T-helper 9 cell (primary cell): ENCODE measurements at places on chromosomes 4 and X.
A peak's percentile ranks its signal among the peaks of the same experiment; 100 is the strongest.

- DNase-seq = no peak
Observed at GRCh38 chrX:1388651-1389050, 3.3 kb downstream of the SLC25A6 start.

DNA sequence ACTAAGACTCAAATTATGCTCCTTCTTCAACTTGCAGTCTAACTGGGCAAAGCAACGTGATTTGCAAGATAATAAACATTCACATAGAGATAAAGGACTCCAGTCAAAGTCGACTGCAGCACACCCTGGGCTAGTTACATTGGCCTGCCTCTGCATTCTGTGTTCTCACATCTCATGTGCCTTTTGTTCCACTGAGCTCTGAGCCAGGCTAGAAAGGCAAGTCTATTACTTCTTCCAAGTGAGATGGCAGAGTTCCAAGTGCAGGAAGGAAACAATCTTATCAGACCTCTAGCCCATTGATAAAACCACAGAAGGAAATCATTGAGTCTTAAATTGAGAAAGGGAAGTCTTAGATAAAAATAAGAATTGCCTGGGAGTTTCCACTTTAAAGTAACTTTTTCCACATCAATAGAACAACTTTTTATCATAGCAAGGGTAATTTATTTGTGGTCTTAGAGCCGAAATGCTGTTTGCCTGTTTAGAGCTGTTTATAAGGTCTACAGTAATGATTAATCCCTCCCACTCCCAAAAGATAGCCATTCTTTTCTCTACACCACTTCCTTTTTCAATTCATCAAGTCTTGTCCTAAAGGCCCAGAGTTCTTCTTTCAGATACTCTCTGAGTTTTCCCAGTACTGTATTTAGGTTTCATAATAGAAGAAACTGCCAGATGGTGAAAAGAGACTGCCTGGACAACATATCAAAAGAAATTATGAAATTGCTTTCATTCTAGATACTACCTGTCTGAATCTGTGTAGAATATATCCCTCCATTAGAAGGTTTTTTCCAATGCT, 200.2 kb downstream of the GUCY2F start:
- DNase-seq = no peak

DNA sequence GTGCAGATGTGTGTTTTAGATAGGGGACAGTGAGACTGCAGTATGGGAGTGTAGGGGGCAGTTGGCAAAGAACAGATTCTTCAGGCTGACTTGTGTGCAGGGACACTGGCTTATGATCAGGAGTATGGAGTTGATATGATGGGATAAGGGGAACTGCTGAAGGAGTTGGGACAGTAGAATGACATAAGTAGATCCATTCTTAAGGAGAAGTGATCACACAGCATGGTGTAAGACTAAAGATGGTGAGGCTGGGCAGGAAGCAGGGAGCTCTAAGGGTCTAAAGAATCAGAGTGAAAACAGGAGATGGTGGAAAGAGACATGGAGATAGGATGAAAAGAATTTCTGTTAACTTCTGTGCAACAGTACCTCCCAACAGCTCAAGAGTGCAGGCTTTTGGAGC, 70.7 kb downstream of the REELD1 start:
- no peak for DNase-seq

- no peak for DNase-seq
Observed at GRCh38 chr4:40317916-40318658, 17.0 kb upstream of the CHRNA9 start.

GRCh38 chr4:120319046-120319767, 252.6 kb upstream of the MAD2L1 start:
- DNase-seq = no peak

- DNase-seq = no peak
Observed at GRCh38 chr4:176981074-176981473, 188.4 kb upstream of the VEGFC start.

DNA sequence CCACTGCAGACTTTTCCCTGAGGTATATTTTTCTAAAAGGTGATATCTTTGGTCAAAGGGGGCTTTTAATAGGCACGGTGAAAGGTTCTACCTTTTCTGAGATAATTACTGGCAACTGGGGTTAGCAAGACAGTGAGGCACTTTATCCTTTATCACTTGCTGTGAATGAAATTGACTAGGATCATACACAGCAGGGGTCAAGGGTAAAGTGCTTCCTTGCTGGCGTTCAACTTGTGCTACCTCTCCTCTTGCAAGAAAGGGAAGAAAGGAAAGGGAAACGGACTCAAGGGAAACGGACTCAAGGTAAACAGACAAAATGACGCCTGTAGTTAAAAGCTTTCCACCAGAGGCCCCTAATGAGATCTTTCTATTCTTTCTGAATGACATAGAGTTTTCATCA, 78.6 kb upstream of the RAPGEF2 start:
- DNase-seq = no peak

DNA sequence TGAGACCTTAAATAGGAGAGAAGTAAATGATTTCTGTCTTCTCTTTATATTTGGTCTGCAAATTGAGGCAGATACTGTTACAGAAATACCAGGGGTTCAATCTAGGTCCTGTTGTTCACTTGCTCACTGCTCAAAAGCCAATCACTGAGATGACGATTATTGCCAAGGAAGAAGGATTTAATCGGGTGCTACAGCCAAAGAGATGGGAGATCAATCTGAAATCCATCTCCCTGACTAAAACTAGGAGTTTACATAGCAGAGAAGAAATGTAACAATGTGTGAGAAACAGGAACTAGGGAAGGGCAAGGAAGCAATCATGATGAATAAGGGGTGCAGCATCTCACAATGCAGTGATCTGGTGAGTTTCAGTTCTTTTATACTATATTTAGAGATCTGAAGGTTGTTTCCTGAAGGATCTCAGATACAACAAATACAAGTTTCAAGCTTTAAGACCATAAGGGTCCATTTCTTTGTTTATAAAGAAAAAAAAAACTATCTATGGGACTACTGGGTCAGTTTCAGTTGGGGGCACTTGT, 117.9 kb upstream of the FAM9B start:
- DNase-seq = no peak

DNA sequence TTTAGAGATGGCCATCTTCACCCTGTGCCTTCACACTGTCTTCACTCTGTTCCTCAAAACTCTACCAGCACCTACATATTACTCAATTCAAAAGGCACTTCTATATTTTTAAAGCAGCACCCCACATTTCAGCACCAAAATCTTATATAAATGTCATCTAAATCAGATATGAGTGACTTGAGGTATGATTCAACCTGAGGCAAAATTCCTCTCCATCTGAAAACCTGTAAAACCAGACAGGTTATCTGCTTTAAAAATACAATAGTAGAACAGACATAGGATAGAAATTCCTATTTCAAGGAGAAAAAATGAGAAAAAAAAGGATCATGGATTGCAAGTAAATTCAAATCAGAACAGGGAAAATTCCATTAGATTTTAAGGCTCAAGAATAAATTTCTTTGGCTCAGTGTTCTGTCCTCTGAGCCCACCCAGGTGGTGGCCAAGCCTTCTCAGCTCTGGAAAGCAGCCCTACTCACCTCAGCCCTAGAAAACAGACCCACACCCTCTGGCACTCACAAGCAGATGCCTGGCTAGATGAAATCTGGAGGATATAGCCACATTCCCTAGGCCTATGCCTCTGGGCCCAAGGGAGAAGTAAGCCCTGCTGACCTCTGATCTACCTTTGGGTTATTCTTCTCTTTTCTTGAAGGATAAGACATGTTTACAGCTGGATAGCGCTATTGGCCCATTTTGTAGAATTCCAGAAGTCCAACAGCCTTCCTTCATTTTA, 240.4 kb upstream of the ZCCHC13 start:
- DNase-seq = no peak

DNA sequence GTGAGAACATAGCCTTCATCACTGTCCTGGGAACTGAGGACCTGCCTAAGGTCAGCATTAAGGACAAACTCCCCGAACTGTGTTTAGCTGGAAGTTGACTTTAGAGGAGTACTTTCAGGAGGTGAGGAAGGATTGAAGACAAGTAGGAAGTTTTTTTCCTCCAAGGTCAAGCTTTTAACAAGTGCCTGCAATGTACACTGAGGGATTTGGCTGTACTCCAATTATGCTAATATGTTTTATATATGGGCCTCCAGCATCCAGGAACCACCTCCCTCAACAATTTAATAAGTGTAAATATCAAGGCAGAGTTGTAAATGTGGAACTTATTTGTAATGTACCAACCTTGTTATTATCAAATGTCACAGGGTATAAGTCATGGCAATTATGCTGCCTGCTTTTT, 726.2 kb downstream of the RPA4 start:
- DNase-seq = no peak

- DNase-seq = no peak
Observed at GRCh38 chr4:183140911-183141320, 41.9 kb downstream of the WWC2 start.

GRCh38 chr4:187094144-187094543, 370.5 kb upstream of the FAT1 start:
- no peak for DNase-seq

GRCh38 chrX:70128071-70128470, 5.2 kb upstream of the IGBP1 start:
- DNase-seq = no peak

DNA sequence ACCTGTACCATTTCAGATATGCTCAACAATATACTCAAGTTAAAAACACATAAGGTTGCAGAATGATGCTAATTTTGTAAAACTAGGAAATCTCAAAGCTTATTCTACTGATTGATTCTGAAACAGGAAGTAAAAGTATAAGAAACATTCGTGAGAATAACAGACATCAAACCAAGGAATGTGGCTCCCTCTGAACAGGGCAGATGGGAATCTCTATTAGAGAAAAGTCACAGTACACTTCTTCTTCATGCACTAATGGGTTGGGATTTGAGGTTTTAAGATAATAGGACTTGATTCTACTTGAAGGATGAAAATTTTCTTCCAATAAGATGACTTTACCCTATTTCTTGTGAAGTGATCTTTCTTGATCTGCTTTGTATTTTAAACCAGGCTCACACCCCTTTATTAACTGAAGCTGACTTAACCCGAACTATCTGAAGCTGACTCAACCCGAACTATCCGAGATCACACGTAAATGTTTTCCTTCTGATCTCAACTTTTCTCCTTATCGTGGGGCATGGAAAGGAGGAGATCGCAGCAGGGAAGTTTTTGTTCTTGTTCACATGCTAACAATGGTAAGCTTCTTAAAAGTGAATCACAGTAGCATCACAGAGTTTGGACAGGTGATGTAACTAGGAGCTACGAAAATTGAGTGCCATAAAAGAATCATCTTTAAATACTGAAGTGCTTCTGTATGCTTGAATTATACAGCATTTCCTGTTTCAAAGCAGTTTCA, 363.1 kb upstream of the ZFP42 start:
- no peak for DNase-seq

DNA sequence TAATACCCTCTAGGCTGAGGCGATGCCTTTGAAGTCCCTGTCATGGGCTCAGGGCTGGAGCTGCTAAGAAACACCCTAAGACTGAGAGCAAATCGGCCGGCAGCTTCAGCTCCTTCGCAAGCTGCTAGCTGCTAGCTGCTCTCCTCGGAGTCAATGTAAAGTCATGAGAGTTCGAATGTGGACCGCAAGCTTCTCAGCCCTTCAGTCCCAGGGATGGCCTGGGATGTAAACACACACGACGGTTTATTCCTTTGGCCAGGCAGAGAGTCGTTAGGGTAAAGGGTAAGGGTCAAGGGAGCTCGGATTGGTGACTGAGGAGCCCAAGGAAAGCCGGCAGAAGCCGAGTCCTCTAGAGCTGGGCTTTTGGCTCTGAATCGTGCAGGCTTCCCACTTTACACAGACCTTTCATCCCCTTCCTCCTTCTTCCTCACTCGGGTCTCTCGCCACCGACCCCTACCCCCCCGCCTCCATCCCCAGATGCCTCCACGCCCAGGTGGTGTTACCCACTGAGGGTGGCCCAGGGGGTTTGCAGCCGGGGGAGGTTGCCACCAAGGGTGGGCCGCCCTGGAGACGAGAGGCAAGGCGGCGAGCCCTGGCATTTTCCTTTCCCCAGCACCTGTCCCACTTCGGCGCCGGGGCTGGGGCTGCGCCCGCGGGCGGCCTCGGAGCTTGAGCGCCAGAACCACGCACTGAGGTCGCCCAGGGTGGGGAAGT, 3.1 kb upstream of the BCORL1 start:
- DNase-seq = no peak

GRCh38 chrX:103550415-103551051, 31.2 kb upstream of the RAB40A start:
- DNase-seq = no peak

DNA sequence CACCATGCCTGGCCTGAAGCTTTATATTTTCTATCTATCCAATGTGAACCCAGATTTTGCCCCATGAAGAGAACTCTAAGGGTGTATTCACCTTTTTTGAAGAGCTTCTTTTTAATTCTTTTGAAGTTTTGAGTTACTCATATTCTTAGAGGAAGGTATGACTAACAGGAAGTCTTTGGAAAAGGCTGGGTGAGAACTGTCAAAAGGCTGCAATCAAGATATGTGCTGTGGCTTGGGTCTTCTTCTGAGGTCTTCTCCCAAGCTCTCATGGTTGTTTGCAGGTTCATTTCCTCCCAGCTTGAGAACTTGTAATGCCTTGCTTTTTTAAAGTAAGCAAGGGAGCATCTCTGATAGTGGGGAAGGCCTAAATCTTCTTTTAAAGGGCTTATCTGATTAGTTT, 3.1 kb upstream of the C4orf17 start:
- DNase-seq = no peak

GRCh38 chrX:21666679-21667078, 8.5 kb upstream of the KLHL34 start:
- no peak for DNase-seq

- no peak for DNase-seq
Observed at GRCh38 chr4:8345946-8346814, 76.6 kb downstream of the HTRA3 start.

DNA sequence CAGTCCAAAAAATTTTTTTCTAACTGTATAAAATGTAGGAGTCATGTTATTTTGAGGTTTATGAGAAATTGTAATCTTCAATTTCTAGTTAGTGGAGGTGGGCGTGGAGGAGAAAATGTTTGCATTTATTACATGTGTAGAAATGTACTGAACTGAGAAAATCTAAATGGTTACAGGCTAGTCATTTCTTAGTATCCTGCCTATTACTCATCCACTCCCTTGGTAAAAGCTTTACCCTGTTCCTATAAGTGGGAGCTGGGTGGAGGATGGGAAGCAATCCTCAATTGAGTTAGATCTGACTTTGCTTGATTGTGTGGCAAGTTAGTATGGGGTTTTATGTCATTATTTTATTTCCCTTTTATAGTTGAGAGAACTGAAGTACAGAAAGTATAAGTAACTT, 73.8 kb downstream of the POLA1 start:
- DNase-seq = no peak

DNA sequence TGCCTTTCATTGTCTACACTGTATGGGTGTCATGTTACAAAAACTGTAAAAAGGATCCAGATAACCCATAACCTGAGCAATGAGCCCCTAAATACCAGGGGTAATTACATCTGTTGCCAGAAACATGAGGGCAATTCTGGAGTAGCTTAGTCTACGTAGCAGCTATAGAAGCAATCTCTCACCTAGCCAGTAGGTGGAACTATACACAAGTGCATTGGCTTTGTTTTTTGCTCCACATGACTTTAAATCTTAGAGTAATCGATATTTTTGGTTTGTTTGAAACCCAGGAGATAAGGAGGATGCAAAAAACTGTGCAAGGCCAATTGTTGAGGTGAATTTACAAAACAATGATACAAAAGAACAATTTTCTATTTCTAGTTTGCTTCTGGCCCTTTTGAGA, 57.5 kb downstream of the GPR82 start:
- DNase-seq = no peak

- peak; percentile 5 for DNase-seq
Observed at GRCh38 chrX:48083212-48083611, 11.8 kb upstream of the ZNF630 start.
